ENCODE measurements at places on chromosomes 7 and 10.

- no peak for DNase-seq
Measured at GRCh38 chr10:43076311-43076875, 476 bp upstream of the RET start.

- no peak for DNase-seq
Measured at GRCh38 chr7:110938165-110938564, 152.8 kb upstream of the LRRN3 start.

DNA sequence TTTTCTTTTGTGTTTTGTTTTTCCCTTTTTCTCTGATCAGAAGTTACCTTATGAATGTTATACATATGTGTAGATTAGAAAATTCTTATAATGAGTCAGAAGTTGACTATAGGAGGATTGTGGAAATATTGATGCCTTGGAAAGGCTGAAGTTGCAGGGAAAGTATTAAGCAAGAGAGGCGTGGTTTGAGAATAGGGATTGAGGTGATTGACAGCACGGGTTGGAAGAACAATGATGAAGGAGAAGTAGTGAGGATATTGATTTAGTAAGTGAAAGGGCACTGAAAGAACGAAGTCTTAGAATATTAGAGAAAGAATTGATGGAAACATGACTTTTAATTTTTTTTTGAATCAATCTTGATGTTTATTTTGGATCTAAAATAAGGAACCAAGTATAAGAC is 176.0 kb downstream of the EXOC4 start:
- DNase-seq, result no peak

- no peak for DNase-seq
Measured at GRCh38 chr7:3282457-3282856, 18.6 kb upstream of the SDK1 start.

DNA sequence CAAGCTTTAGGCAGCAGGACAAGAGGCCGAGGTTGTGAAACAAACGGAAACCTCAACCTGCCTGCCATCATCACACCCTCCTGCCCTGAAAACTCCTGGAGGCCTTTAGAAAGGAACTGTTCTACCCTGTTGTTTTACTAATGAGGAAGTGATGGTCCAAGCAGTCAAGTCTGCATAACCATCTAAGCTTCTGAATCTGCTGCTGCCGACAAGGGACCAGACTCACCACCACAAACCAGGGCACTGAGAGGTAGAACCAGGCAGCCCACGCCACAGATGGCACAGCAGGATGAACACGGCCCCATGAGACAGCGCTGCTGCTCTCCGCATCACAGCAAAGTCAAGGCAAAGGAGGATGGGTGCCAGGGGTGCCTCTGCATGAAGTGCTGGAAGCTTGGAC is 209.4 kb downstream of the CELF2 start:
- no peak for DNase-seq

DNA sequence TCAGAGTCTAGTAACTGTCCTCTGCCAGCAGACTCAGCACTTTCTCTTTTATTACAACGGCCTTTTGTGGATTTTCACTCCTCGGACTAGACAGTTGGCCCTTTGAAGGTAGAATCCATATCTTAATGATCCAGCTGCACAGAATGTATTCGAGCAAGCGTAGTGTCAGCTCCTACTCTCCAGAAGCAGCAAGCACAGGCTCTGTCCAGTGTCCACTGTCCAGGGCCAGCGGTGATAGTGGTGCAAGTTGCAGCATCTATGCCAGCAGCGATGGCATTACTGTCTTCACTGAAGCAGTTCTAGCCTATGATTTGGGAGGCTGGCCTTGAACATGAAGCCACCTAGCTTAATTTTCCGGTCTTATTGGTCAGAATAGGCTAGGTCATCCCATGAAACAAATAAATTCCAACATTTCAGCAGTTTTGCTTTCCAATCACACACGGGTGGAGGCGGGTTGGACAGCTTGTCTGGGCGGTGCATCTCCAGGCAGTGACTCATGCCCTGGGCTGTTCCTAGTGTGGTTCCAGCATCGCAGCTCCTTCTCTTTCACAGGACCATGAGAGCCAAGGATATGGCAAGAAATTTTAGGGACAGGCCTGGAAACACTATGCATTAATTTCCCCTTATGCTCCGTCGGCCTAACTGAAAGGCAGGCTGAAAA is 108.6 kb upstream of the KCNMA1 start:
- DNase-seq, result no peak

- DNase-seq, result no peak
Measured at GRCh38 chr7:102028206-102028826, 210.9 kb downstream of the CUX1 start.

- no peak for DNase-seq
Measured at GRCh38 chr10:71344993-71345480, 26.0 kb downstream of the SLC29A3 start.

DNA sequence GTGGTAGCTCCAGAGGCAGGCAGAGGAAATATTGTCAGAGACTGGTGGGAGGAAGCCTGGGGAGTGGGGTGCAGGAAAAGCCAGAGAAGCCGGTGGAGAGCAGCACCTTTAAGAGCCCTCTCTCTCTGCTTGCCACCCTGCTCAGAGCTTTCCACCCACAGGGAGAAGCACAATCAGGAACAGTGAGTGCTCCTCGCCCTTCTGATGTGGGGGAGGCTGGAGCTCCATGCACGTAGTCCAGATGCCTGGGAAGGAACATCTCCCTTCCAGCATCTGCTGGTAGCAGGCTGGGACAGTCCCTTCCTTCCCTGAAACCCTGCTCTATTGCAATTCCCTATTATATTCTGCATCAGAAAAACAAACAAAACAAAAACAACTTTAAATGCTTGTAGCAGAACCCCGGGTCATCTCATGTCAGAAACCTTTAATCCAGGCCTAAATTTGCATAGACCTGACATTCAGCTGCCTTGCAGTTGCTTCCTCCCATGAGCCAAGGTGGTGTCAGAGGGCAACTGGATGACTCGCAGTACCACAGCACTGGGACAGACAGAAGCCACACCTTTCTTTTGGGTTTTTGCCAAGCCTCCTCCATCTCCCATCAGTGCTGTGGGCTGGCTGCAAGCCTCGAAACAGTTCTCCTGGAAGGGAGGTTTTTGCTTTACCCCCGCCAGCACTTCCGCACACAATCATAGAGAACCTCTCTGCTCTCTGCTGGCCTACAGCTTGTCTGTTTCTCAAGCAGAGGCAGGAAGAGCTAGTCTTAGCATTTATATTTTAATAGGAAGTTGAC is 13.1 kb downstream of the AVPI1 start:
- DNase-seq, result no peak

DNA sequence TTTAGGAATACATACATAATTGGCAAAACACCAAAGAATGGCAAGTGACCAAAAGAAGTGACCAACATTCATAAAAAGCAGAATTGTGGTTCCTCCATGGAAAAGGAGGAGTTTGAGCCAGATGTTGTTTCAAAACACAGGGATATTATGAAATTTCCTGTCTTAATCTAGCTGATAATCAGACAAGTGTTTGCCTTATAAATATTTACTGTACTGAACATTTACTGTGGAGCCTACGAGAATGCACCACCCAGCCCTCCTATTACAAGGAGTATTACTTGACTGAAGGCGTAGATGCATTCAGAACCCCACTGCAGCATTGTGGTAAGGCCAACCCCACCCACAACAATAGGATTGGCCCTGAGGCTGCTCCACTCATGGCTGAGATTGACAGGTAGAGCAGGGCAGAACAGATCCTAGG is 118.9 kb downstream of the AKR1D1 start:
- no peak for DNase-seq

DNA sequence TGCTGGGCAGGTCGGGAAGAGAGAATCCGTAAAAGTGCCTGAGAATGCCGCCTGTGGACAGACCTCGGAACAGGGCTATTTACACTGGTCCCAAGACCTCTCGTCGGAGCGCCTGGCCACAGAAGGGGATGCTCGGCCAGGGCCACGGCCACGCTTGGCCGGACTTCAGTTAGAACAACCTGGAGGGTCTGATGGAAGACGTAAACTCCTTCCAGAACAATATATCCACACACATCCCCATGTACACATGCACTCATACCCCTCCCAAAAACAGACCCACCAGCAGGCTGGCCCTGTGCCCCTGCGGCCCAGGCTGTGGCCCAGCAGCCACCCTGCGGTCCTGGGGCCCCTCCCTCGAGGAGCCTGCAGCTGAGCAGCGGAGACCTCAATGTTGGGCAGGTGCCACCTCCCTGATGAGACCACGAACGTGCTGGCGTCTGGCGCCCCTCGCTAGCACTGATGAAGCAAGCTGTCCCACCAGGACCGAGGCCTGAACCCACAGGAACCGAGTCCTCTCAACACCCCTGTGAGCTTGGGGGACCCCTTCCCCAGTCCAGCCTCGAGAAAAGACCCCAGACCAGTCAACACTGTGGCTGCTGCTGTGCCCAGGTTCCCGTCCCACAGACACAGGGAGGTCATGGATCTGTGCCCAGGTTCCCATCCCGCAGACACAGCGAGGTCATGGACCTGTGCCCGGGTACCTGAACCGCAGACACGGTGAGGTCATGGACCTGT is 8.9 kb downstream of the CFAP46 start:
- DNase-seq, result no peak

GRCh38 chr10:100535338-100535714 is 417 bp upstream of the HIF1AN start:
- no peak for DNase-seq

DNA sequence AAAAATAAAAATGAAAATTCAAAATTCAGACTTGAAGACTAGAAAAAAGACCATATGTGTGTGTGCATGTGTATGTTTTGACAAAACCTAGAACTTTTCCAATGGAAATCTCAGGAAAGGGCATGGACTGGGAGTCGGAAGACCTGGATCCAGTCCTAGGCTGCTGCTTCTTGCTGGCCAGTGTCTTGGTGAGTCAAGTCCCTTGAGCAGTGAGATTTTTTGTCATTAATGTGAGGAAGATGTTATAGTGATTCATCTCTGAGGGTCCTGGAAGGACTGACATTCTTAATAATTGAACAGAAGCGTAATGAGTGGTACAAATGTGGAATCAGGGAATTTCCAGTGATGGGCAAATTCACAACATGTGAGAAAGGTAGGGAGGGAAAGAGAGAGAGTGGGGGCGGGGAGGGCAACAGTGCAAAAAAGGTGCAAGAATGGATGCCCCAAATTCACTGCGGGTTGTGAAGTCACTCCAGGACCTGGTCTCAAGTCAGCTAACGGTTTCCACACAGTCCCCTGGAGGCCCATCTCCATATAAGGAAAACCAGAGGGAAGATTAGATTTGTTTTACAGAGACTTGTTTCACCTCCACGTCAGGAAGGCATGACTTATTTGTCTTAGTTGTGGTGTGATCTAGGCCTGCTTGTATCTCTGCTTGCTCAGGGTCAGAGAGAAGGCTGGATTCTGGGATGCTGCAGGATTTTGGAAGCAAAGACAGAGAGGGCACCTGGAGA is 201.7 kb downstream of the BUB3 start:
- DNase-seq, result no peak

- no peak for DNase-seq
Measured at GRCh38 chr7:132276976-132277725, 299.1 kb downstream of the PLXNA4 start.

GRCh38 chr7:151059367-151060112 is at the start of gene SLC4A2:
SLC4A2 (plus strand) TSS chr7:151059589; CDS start chr7:151061988, 2,399 bp downstream.
- peak; percentile 75 for DNase-seq

DNA sequence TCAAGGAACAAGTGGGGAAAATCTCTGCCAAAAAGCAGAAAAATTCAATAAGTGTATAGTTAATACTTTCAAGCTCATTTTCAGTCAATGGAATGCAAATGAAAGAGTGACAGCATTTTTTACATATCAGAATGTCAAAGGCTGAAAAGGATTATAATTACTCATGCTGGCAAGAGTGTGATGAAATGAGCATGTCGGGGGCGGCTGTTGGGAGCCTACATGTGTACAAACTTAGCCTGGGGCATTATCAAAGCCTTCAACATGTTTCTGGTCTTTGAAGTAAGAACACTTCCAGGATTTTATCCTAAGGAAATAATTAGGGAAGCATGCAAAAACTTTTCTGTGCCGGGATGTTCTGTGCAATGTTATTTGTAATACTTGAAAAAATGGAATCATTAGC is 221.7 kb upstream of the LYZL1 start:
- DNase-seq, result no peak

- DNase-seq, result no peak
Measured at GRCh38 chr7:114910787-114911186, 11.1 kb upstream of the MDFIC start.

- no peak for DNase-seq
Measured at GRCh38 chr7:19972876-19973275, 199.5 kb upstream of the TMEM196 start.

DNA sequence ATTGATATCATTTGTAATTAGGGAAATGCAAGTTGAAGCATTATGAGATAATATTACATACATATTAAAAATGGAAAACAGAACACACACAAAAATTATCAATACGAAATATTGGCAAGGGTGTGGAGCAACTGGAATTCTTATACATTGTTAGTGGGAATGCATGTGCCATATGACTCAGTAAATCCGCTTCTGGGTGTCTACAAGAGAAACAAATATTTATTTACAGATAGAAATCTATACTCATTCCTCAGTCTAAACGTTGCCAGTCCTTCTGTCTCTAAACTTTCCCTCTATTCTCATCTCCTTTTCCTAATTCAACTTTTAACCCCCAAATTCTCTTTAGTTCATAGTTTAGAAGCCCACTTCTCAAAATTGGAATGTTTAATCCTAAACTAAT is 170.4 kb upstream of the LRRTM3 start:
- no peak for DNase-seq

DNA sequence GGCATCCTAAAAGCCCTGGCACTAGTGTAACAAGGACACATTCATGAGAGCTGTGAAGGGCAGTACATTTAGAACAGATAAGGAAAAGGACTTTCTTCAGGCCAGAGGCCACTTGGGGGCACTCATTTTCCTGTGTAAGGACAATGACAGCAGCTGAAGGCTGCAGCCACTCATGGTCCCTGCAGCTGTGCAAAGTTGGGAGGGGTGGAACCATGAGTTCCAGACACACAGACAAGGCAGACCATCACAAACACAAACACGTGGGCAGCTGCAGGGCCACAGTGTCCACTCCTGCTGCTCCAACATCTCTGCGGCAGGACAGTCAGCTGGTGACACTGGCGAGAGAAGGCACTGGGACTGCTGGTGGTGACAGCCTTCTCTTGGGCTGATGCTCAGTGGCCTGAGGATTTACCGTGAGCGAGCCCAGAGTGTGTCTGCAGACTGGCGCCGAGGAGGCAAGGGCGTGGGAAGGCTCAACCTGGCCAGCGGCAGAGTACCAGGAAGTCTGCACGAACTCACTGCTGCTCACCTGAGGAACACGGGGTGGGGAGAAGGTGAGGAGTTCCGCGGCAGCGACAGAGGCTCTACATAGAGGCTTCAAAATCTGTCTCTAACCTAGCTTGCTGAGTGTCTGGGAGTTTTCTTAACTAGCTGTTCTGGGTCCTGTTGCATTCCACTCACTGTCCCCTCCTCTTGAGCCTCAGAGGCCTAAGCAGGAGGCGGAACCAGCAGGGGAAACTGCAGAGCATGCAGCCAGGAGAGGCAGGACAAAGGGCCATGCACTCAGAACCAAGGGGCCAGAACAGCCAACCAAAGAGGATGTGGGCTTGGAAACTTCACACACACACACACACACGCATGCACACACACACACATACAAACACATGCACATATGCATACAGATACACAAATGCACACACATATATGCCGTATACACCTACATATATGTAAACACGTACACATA is 76.5 kb upstream of the DDC start:
- peak; percentile 35 for DNase-seq

Data from liver (tissue), 10 donors.